ENCODE measurements at places on chromosomes 1 and 21.

DNA sequence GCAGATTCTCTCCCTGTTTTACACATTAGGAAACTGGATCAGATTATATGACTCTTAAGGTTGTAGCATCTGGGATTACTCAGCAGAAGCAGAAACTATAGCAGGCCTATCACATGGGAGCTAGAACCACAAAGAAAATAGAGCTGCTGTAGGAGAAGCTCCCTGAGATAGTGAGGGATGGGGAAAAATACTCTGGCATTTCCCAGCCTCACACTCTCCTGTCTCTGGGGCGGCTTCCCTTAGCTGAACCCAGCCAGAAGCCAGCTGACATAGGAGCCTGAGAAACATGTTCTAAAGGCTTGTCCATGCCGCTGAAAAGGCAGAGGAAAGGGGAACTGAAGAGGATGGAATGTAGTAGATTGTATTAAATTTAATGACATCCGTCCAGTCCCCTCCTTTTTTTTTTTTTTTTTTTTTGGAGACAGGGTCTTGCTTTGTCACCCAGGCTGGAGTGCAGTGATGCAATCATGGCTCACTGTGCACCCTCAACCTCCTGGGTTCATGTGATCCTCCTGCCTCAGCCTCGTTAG lies 76.8 kb upstream of the DNAJC6 start:
- no peak for DNase-seq

GRCh38 chr1:222240536-222241181 lies 307.2 kb downstream of the HHIPL2 start:
- no peak for DNase-seq

- peak; percentile 48 for DNase-seq
Observed at GRCh38 chr1:220527908-220528678, at the start of gene MARK1. TSS of gene MARK1 (plus strand) at chr1:220528136. CDS start at chr1:220528823, 687 bp downstream.

DNA sequence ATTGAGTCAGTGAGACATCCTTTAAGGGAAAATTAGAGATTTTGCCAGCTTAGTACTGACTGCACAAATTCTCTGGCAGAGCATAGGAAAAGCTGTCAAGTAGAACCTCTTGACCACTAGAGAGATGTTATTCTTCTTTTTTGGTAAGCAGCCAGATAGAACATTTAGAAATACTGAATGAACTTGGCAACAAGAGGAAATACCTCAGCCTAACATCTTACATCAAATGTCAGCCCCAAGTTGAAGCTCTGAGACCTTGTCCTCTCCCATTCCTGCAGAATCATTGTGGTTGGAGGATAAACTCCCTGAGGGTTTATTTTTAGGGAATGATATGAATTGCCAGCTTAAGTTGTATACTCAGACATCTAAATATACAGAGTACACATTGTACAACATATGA lies 53.5 kb downstream of the MIGA1 start:
- DNase-seq: no peak

DNA sequence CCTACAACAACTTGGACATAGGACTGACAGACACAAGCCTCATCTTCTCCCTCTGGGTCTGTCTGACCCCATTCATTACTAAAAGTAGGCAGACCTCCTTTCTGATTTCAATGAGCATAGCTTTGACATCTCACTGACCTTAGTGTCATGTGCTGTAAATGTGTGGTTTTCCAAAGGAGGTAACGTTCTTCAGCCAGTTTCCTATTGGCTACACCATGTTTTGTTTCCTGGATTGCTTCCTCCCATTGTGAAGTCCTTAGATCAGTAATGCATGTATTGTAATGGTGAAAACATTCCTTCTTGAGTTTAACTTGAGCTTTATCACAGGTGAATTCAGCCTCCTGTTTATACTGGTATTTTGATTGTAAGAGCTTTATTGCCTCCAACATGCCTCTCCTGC lies 20.6 kb downstream of the STXBP3 start:
- DNase-seq: no peak

GRCh38 chr1:18118491-18118890 lies 10.9 kb downstream of the IGSF21 start:
- DNase-seq: no peak

Measured in amygdala (tissue), 56 donors.